ENCODE measurements at places on chromosomes 12 and 14.

- peak; percentile 82 for DNase-seq
Measured at GRCh38 chr12:123457980-123458779, at the start of gene SNRNP35. TSS of gene SNRNP35 (plus strand) at chr12:123458139. CDS start at chr12:123465541, 7,402 bp downstream.

GRCh38 chr12:11763760-11764520 lies 114.5 kb downstream of the ETV6 start:
- no peak for DNase-seq

GRCh38 chr12:20212658-20213555 lies 155.4 kb upstream of the PDE3A start:
- DNase-seq: peak; percentile 35

DNA sequence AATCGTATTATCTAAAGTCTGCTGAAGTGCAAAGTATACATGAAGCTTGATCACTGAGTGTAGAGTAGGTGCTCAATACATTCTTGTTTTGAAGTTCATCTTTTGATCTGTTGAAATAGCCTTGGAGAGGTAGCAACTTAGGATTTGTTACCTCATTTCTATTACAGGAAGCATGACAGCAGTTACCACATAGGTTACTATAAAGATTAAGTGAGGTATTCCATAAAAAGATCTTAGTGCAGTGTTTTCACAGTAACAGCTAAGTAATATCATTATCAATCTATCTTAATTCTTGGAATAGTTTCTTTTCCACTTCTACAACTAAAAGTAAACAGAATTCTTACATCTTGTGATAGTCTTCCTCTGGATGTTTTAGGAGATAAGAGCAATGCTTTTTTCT lies 50.9 kb downstream of the BTBD7 start:
- DNase-seq: no peak

DNA sequence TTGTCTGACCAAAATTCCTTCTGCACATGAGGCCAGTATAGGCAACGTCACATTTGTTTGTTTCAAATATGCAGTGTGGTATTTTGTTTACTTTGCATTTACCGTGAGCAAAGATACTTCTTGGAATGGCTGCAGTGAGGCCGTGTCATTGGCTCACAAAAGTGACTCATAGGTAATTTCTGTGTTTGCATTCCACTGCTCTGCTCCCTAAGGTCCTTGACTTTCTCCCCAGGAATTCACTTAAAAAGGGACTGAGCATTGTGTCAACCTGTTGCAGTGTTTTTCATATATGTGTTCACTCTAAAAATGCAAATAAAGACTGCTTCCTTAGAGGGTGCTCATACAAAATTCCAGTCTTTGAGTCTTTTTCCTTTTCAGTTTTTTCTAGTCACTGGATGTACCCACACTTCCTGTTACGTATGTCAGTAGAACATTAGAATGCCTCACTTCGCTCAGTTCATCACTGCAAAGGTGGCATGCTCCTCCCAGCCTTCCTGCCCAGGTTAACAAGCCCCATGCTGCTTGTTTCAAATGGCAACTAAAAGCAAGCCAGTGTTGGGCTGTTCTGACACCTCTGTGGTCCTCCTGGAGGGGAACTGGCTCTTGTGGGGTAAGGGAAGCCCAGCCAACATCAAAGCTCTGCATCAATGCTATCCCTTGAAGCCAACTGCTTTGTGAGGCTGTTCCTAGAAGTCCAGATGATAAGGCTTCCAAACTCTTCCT lies 9.1 kb downstream of the C12orf76 start:
- DNase-seq: no peak

DNA sequence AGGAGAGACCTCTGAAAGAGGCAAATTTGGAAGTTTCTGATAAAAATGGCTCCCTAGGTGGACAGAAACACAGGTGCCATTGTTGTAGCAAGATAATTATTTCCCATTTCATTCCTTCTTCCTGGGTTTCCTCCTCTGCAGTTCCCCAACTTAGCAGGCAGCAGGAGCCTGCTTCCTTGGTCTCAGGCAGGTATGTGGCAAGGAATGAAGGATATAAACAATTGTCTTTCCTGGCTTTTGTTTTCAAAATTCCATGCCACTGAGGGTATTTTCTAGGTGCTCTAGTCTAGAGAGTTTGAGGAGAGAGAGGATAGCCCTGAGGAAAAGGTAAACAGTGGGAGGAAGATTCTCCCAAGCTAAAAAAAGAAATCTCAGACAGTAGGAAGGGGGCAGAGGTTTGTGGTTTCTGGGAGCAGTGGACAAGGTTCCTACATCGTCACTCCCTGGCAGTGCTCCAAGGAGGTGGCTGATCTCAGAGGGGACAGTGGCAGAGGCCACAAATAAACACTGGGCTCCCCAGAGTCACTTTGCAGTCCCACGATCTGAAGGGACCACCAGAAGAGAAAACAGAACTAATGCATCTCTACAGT lies 82.6 kb upstream of the IGF1 start:
- DNase-seq: peak; percentile 21

DNA sequence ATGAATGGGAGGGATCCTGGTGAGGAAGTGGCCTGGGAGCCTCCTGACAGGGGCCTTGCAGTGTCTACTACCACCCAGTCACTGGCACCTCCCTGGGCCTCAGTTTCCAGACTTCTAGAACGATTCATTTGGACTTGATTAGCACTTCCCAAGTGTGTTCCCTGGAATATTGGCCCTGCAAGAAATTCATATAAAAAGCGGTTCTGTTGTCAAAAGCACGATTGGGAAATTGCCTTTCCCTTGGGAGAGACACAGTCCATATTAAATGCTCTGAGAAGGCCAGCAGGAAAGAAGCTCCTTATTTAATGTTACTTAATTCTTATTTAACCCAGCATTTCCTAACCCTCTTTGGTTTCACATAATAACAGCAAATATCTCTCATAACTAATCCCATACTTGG lies 61.9 kb downstream of the DRAM1 start:
- DNase-seq: no peak

- DNase-seq: no peak
Measured at GRCh38 chr14:88470542-88471440, 84.0 kb downstream of the PTPN21 start.

- no peak for DNase-seq
Measured at GRCh38 chr14:95117937-95118721, 39.2 kb downstream of the DICER1 start.

DNA sequence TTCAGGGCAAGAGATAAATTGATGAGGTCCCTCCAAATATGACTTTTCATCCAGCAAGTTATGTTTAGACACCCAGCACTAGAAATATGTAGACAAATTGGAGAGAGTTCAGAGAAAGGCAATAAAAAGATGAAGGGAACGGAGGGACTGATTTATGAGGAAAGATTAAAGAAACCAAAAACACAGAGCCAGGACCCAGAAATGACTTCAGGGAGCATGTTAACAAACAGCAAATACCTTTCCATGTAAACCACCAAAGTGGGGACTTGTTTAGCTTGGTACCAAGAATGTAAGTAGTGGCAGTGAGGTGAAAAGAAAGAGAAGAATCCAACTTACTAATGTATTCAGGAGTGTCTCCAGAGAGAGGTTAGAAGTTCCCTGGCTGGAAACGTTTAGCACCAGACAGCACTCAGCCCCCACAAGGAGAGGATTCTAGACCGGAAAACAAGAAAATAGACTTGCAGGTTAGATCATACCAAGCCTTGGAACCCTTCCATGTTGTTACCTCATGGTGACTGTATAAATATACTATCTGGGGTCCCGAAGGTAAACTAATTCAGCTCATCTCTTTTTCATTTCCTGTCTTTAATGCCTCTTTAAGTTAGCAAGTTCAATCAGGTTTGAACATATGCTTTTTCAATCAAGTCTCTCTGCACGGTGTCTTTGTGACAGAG lies 79.2 kb downstream of the TBC1D30 start:
- no peak for DNase-seq

DNA sequence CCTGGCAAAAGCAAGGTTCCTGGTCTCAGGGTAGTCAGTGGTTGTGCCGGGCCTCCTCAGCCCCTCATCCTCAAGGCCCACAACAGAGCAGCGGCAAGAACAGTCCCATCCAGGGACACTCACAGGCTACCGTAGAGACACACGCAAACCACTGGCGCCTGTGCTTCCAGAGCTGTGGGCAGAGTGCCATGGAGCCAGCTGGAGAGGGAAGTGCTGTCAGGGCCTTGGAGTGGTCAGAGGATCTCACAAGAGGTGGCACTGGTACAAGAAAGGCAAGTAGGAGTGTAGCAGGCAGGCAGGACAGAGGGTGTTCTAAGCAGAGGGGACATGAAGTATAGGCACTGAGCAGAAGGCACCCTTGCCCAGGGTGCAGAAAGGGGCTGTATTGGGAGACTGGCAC lies 34.6 kb downstream of the ANKRD9 start:
- no peak for DNase-seq

DNA sequence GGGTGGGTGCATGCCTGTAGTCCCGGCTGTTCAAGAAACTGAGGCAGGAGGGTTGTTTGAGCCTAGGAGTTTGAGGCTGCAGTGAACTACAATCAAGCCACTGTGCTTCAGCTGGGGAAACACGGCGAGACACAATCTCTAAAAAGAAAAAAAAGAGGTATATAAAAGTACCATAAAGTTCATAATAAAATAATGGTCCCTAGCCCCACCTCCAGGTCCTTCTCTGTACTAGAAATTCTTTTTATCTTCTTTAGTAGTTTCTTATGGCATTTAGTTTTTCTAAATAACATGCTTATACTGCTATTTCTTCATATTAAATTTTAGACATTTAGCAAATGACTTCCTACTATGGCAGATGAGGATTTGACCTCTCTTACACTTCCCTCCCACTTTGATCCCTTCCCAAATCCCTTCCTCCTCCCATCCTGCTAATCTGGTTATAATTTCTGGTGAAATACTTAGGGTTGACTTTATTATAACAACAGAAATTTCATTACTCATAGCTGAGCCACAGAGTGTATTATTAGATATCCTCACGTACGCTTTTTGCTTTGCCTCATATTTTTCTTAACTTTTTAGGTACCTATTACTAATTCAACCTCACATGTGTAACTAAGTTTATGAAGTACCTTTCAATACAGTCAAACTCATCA lies 94.7 kb downstream of the SLC41A2 start:
- no peak for DNase-seq

GRCh38 chr12:51011955-51012354 lies 14.2 kb downstream of the SLC11A2 start:
- DNase-seq: no peak

- no peak for DNase-seq
Measured at GRCh38 chr12:119744900-119745606, 77.1 kb downstream of the PRKAB1 start.

DNA sequence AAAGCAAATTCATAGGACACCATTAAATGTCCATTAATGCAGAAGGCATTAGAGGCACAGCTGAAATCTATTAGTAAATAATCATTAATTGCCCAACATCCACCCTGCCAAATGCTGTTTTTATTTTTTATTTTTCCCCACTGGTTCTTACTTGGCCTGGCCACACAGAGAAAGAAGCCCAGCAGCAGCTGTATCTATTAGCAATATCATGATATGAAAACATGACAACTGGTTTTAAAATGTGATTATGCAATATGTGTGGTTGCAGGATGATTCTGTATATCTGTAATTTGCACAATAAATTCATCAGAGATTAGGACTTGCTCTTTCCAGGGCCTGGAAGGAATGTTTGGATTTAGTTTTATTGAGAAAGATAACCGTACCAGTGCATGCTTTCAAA lies 44.9 kb downstream of the SIX6 start:
- DNase-seq: no peak

DNA sequence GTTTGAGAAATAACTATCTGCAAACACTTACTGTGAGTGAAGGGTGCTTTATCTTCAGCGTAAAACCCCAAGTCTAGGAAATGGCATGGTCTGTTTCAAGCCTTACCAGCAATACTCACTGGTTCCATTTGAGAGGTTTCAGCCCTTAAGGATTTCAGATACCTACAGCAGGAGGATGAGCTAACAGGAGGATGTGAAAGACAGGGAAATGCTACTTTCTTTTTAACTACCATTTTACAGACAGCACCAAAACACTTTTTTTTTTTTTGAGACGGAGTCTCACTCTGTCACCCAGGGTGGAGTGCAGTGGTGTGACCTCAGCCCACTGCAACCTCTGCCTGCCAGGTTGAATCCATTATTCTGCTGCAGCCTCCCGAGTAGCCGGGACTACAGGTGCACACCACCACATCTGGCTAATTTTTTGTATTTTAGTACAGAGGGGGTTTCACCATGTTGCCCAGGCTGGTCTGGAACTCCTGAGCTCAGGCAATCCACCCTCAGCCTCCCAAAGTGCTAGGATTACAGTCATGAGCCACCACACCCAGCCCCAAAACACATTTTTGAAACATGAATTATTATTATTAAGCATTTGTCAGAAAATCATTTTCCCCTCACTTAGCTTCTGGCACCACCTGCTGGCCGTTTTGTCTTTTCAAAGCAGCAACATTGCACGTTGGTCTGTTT lies 4.6 kb downstream of the MTRFR start:
- peak; percentile 62 for DNase-seq

GRCh38 chr12:89672589-89672979 lies 36.1 kb downstream of the ATP2B1 start:
- DNase-seq: no peak

- peak; percentile 67 for DNase-seq
Measured at GRCh38 chr14:58426670-58427280, 556 bp downstream of the TIMM9 start.

DNA sequence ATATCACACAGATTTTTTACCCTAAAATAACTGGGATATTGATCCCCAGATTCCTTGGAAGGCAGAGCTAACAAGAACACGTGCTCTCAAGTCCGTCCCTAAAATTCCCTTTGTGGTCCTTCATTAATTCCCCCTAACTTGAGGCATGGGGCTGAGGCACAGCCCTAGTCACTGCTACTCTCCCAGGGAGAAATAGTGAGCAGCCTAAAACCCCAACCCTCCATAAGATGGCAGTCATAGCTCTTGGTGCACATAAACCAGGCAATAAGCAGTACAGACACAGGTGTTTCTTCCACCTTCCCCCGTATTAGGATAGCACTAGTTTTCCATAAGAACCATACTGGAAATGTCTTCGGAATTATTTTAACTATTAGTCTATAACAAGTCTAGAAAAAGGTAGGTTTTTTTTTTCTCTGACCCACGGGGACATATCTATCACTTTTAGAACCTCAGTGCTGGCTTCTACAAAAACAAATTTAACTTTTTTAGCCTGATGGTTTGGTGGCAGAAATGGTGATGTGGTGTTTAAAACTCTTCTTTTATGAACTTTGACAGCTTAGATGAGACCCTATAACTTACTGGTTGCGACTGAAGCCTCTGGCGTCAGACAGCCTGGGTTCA lies 3.1 kb upstream of the ARHGEF40 start:
- DNase-seq: peak; percentile 60

DNA sequence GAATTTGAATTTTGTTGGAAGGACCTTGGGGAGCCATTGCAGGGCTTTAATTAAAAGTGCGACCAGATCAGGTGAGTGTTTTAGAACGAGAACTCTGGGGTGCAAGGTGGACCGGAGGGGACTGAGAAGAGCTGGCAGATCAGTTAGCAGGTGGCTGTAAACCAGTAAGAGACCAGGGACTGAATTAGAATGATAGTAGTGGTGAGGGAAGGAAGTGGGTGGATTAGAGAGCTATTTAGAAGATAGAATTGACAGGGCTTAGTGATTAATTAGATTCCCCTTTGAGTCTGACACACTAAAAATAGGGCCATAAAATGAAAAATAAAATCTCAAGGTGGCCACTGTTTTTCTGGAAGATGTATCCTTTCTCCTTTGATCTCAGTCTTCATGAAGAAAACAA lies 44.8 kb downstream of the PLXNC1 start:
- no peak for DNase-seq

Measured in H7 (cell line).